ENCODE measurements at places on chromosomes 7 and 10.

- DNase-seq: peak; percentile 57
- no peak overlapping the region for H3K4me3 ChIP-seq
- H3K27me3 ChIP-seq: peaks cover 50% of the 10 kb centered on the region
- no peaks in the 10 kb centered on the region for H3K4me1 ChIP-seq
- no peaks in the 10 kb centered on the region for H3K36me3 ChIP-seq
Measured at GRCh38 chr7:155338632-155339320, 41.1 kb downstream of the INSIG1 start.

GRCh38 chr10:108166401-108166800, 1001.9 kb upstream of the SORCS1 start:
- H3K36me3 ChIP-seq: no peaks in the 10 kb centered on the region
- no peak overlapping the region for H3K4me3 ChIP-seq
- H3K27me3 ChIP-seq: no peaks in the 10 kb centered on the region
- no peak overlapping the region for H3K27ac ChIP-seq

DNA sequence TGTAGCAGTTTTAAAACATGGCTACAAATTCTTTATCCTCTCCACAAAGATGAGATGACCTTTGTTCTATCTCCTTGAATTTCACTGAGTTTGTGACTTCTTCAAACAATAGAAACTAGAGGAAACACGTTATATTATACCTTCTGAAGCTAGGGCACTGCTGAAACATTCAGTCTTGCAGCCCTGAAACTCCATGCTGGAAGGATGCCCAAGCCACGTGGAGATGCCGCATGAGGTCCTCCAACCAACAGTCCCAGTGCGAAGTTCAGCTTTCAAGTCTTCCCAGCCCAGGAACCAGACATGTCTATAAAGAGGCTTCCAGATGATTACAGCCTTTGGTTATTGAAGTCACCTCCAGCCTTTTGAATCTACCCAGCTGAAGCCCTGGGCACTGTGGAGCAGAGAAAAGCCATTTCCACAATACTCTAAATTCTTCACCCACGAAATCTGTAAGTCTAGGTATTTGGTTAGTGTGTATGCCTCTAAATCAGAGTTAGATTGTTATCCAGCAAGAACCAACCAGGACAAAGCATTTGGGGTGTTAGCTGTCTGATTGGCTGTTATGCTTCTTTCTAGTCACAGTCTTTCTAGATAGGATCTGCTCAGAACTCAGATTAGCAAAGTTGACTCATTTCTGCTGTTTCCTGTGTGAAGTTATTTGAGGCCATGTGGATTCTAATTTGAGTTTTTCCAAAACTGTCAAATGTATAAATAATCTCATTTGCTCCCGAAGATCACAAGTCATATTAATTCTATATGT, 186.5 kb upstream of the TMEM72 start:
- H3K27me3 ChIP-seq: no peaks in the 10 kb centered on the region
- no peak overlapping the region for H3K4me3 ChIP-seq
- peaks cover 4% of the 10 kb centered on the region for H3K4me1 ChIP-seq
- H3K27ac ChIP-seq: no peak overlapping the region

GRCh38 chr7:124751027-124751426, 14.6 kb downstream of the GPR37 start:
- H3K27ac ChIP-seq: no peak overlapping the region
- DNase-seq: no peak
- H3K4me3 ChIP-seq: no peak overlapping the region
- H3K27me3 ChIP-seq: no peaks in the 10 kb centered on the region

GRCh38 chr10:6234371-6234770, 31.6 kb downstream of the PFKFB3 start:
- no peaks in the 10 kb centered on the region for H3K36me3 ChIP-seq
- H3K27me3 ChIP-seq: no peaks in the 10 kb centered on the region
- no peak for DNase-seq
- H3K4me1 ChIP-seq: no peaks in the 10 kb centered on the region

DNA sequence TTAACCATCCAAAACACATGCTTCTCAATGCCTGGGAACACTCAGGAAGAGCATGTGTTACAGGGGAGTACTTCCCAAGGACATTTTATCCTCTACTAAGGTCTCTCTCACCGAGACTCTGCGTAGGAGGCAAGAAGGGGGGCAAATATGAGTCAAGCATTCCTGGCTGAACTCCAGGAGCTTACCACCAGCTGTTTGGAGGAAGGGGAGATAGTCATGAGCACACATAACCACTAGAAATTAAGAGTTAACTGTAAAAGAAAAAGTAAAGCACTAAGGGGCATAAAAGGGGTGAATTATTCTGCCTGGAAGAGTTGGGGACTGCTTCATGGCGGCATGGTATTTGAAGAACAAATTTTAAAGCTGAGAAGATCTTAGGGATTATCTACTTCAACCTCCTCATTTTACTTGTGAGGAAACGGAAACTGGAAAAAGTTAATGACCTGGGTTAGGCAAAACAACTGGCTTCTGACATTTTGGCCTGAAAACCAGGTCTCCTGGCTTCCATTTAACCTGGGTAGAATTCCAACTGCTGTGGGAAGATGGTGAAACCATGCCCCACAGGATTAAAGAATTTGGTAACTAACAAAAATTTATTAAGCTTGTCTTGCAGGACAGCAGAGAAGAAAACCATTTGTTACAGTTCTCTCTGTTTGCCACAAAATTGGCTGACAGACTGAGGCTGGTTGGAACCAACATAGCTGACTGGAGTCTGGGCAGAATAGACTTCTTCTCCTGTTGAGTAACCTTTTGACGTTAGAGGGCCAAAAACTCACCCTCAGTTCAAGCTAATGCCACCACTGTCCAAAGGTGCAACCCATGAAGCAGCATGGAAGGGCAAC, 85.5 kb downstream of the SLC25A13 start:
- H3K4me3 ChIP-seq: no peak overlapping the region
- peaks cover 9% of the 10 kb centered on the region for H3K36me3 ChIP-seq
- no peak overlapping the region for H3K27ac ChIP-seq
- DNase-seq: no peak
- no peaks in the 10 kb centered on the region for H3K27me3 ChIP-seq
- peaks cover 7% of the 10 kb centered on the region for H3K4me1 ChIP-seq

DNA sequence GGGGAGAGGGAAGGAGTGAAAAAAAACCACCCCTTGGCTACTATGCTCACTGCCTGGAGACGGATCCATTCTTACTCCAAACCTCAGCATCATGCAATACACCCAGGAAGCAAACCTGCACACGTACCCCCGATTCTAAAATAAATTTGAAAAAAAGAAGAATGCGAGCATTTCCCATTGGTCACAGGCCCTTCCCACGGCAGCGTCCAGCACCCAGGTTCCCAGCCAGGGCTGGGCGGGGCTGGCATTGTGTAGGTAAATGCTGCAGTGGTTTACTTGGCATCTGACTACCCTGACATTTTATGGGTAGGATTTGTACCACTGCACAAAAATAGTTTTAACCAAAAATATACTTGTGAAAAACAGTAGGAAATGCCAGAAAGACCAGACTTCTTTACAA, 418.9 kb downstream of the DNAJB6 start:
- H3K4me1 ChIP-seq: no peaks in the 10 kb centered on the region
- no peak overlapping the region for H3K4me3 ChIP-seq
- no peaks in the 10 kb centered on the region for H3K36me3 ChIP-seq
- no peaks in the 10 kb centered on the region for H3K27me3 ChIP-seq
- no peak for DNase-seq
- H3K27ac ChIP-seq: no peak overlapping the region

DNA sequence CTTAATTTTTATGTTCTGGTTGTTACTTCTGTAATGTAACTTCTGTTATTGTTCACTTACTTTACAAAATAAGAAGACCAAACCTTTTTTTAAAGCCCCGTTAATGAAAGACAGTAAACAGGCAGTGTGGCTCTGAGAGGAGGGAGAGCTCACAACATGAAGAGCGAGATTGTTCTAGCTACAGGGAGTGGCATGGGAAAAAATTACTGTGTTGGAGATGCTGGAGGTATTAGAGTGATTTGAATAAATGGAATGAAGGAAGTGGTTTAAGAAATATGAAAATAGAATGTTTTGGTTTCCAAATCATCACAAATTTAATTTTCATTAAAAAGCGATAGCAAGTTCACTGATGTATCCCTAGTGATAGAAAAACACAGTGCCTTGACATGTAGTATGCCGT, 31.8 kb downstream of the REEP3 start:
- peak overlapping the region; percentile 16 for H3K27ac ChIP-seq
- H3K4me1 ChIP-seq: no peaks in the 10 kb centered on the region
- H3K36me3 ChIP-seq: no peaks in the 10 kb centered on the region
- no peak overlapping the region for H3K4me3 ChIP-seq

DNA sequence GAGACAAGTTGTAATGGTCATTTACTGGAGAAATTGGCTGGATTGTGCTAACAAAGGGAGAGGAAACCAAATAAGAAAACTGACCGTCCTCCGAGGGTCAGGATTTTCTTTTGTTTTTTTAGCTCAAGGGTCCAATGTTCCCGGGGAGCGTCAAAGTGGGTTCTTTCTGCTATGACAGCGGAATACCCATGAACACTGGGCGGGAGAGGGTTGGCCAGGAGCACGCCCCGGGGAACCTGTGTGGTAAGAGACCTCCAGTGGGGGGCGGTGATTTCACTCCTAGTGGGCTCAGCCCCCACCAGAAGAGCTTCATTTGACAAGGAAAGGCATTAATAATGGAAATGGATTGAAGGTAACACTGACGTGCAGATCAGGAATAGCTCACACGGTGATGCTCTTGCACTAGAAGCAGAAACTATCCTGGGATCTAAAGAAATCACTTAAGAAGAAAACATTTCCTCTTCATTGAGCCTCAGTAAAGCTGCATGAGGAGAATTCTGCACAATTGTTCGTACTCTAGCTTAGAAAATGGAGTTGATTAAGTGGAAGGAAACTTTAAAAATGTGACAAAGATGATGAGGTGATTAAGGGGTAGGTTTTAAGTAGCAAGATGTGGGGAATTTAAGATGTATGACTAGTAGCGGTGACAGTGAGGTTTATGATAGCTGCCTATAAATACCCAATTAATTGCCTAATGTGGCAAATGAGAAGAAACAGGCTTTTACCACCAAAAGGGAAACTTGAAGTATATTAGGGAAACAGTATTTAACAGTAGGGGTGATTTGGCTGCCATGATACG, 627.2 kb downstream of the SUGCT start:
- H3K27me3 ChIP-seq: no peaks in the 10 kb centered on the region
- no peak for DNase-seq
- no peak overlapping the region for H3K4me3 ChIP-seq
- H3K36me3 ChIP-seq: no peaks in the 10 kb centered on the region

DNA sequence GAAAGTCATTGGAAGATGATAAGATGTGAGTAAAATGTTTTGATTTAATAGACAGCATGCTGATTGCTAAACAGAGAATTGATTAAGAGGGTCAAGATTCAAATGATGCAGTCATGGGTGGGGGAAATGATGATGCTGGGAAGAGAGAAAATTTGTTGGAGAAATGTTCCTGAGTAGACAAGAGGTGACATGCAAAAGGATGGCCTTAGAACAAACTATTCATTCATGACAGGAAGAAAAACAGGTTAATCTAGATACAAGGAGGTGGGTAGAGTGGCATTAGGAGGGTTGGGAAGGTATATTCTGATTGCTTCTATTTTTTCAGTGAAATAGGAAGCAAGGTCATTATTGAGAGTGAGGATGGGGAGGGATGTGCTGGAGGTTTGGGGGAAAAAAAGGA, 146.7 kb downstream of the SEM1 start:
- DNase-seq: no peak
- H3K4me1 ChIP-seq: no peaks in the 10 kb centered on the region
- H3K36me3 ChIP-seq: no peaks in the 10 kb centered on the region
- no peak overlapping the region for H3K27ac ChIP-seq
- no peak overlapping the region for H3K4me3 ChIP-seq

DNA sequence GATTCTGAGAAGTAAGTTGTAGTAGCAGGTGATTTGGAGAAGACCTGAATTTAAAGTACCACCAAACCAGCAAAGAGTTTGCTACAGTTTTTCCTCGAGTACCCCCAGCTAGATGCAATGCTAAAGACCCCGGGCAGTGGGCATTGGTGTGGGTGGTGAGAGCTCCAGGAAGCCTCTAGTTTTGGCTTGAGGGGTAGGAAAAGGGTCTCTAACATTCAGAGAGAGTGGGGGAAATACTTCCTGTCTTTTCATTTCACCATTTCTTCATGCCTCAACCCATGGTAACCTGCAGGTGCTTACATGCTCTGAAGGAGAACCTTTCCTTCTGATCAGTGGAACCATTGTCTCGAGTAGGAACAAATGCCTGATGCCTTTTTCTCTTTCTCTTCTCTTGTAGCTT, 352.2 kb downstream of the CALN1 start:
- no peak overlapping the region for H3K27ac ChIP-seq
- no peaks in the 10 kb centered on the region for H3K4me1 ChIP-seq
- H3K27me3 ChIP-seq: no peaks in the 10 kb centered on the region
- DNase-seq: no peak

DNA sequence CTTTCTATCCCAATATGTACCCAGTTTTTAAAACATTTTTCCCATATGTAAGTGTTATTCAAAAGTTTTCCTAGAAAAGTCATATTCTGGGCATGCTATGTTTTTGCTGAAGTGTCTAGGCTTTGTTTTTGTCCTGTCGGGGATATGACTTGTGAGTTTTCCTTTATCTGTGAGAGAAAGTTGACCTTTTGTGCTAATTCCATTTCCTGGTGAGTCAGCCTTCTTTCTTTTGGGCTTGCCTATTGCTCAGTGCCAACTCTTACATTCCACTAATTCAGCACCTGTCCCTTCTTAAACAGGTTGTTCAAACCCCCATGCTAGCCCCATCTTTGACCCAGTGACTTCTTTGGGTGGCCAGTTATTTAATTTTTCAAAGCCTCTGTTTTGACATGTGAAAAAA, 146.2 kb downstream of the AHR start:
- no peaks in the 10 kb centered on the region for H3K27me3 ChIP-seq
- no peak overlapping the region for H3K4me3 ChIP-seq
- no peaks in the 10 kb centered on the region for H3K4me1 ChIP-seq
- no peak for DNase-seq

DNA sequence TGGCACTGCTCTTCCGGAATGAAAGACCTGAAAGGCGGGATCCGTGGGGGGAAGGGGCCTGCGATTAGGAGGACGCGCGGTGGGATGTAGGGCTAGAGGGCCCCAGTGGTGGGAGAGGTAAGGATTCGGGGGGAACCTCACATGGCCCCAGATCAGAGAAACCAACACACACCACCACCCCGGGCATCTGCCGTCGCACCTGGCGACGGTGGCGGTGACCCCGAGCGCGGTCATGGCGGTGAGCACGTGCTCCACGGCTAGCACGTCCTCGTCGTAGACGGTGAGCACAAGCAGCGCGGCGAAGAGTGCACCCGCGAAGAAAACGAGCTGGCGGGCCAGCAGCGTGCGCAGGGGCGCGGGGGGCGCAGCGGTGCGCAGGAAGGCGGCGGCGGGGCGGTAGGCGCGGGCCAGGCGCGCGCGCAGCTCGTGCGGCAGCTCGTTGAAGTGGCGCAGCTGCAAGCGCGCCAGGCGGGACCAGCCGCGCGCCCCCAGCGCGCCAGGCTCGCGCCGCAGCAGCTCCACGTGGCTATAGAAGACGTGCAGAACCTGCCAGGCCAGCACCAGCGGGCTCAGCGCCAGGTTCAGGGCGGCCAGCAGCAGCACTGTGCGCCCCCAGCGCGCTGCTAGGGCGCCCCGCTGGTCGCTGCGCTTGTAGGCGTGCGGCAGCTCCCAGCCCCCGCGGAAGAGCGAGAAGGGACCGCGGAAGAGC, 5.7 kb downstream of the ATG9B start:
- no peak for DNase-seq
- H3K36me3 ChIP-seq: no peaks in the 10 kb centered on the region
- no peak overlapping the region for H3K27ac ChIP-seq
- H3K4me1 ChIP-seq: peaks cover 12% of the 10 kb centered on the region

Measured in left lung (tissue), 14 donors.